Activated T-cell treated with anti-CD3 and anti-CD28 coated beads, Interleukin-2, amount 50 U/mL, for 24 hours (primary cell): ENCODE measurements at places on chromosomes 6 and 20.

DNA sequence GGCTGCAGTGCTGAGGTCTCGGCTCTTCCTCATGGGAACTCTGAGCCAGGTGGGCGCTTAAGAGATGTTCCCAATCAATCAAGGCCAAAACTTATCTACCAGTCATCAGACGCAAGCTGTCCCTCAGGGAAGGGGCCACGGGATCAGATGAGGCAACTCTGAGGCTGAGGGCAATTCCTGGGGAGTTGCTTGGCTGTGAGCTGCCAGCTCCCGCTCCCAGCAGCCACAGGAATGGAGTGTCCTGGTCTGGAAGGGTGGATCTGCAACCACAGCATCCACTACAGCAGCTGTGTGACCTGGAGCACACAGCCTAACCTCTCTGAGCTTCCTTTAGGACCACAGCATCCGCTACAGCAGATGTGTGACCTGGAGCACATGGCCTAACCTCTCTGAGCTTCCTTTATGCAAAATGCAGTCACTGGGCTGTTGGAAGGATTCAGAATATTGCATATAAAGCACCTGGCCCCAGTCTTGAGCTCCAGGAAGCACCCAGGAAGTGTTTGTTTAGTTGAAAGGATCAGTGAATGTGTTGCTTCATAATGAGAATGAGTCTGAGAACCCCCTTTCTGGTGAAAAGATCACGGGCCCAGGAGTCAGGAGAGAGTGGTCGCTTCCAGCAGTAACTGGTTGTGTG is 60.9 kb downstream of the TFAP2C start:
- no peak for DNase-seq

DNA sequence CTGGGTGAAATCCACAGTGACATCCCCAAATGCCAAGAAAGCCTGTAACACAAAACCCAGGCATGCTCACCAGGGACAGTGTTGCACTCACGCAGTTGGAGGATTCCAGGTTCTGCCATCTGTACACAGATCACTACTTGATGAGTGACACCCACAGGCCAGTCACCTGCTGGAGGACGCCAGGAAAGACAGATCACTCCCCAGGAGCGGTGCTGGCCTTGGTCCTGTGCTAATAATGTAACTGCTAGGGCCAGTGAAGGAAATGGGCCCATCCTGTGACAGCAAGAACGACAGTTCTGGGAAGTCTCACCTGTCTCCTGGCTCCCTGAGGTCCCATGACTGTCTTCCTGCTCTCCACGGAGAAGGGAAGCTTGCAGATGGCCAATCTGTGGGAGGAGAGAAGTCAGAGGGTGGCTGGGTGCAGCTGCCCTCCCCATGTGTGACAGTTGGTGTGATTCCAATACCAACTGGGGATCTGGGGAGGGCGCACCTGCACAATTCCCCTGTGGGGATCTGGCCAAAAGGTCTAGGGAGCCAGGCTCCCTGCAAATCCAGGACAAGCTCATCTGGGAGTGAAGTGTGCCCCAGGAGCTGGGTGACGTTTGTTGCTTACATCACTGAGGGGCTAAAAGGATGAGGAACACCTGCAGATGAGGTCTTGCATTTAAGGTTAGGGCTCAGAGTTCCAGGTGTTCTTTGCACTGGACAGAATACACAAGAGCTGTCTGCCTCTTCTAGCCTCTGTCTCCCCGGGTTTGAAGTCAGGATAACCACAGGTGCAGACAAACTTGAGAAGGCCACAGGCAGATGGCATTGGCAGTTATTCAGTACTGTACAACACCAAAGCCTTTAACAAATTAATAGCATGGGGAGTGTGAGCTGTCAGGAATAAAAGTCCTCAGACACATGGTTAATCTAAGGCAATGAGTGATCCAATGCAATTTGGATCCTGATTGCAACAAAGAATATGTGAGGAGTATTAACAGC is 10.3 kb downstream of the ZNF337 start:
- DNase-seq, result no peak

DNA sequence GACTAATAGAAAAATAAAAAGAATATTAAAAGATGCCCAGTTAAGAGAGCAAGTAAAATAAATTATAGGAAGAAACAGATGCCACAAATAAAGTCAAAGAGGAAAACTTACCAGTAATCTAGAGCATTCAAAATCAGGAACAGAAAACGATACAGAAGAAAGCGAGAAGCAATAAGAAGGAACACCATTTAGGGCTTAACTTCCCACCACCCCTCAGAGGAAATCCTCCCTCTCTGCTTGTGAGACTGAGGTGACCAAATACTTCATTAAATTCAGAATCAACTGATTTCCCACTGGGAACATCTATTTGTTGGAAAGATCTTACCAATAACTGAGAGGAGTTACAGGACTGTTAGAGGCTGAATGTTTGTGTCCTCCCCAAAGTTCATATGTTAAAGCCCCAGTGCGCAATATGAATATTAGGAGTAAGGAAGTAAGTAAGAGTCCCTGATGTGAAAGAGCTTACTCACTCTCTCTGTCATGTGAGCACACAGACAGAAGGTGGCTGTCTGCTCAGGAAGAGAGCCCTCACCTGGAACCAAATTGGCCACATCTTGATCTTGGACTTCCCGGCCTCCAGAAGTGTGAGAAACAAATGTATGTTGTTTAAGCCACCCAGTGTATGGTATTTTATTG is 19.5 kb downstream of the KATNA1 start:
- DNase-seq, result no peak

DNA sequence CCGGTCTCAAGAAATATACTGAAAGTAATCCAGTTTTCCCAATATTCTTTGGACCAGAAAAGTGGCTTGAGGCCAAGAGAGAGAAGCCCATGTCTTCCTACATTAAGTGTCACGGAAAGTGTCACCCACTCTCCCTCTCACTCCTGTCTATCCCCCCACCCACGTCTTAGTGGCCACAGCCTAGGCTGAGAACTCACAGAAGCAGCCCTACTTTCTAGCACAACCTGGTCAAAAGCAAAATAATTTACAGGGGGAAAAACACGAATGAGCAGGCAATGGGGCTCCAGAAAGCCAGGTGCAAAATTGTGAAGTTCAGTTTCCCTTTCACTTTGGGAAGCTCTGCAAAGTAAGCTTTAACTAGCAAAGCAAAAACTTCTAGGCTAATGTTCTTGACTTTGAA is 118.0 kb downstream of the OPRM1 start:
- no peak for DNase-seq

- DNase-seq, result no peak
These were observed 26.6 kb downstream of the FRMD1 start for GRCh38 chr6:168052291-168052891.

DNA sequence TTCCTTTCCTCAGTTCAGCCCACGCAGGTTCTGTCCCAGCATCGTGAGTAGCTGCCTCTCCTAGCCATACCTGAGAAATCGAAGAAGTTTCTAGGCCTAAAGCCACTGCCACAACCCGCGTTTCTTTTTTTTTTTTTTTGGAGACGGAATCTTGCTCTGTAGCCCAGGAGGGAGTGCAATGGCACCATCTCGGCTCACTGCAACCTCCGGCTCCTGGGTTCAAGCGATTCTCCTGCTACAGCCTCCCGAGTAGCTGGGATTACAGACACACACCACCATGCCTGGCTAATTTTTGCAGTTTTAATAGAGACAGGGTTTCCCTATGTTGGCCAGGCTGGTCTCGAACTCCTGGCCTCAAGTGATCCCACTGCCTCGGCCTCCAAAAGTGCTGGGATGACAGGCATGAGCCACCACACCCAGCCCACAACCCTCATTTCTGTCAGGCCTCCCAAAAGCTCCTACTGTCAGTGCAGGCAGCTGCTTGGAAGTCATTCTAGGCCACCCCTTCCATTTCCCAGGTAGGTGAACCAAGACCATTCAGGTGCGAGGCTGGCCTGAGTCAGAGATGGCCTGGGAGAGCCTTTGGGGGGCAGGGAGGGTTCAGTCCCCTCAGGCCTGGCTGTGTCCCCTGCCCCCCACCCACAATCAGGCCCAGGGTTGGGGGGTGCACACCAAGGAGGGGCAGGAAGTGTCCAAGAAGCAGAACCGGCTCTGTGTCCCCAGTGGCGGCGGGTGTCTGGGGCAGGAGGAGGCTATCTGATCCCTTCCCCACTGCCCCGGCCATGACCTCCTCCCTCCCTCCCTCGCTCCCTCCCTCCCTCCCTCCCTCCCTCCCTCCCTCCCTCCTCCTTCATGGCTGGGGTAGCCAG is 47.2 kb downstream of the NOL4L start:
- peak; percentile 54 for DNase-seq

GRCh38 chr6:132382630-132383175 is 18.6 kb downstream of the MOXD1 start:
- DNase-seq, result no peak

DNA sequence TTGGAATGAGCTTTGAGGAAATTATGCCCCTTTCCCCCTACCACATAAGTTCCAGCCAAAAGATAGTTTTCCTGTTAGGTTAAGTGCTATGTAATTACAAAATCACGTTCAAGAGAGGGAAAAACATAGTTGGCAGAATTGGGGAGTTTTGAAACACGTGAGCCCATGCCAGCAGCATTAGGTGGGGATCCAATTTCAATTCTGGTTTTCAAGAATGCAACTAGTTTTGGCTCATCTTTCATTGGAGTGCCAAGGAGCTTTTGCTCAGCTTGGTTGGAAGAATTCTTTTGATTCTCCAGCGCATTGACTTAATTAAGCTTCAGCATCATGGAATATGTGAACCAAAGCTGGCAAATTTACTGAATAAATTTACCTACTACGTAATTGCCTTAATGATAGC is 95.9 kb downstream of the SAMD5 start:
- no peak for DNase-seq

DNA sequence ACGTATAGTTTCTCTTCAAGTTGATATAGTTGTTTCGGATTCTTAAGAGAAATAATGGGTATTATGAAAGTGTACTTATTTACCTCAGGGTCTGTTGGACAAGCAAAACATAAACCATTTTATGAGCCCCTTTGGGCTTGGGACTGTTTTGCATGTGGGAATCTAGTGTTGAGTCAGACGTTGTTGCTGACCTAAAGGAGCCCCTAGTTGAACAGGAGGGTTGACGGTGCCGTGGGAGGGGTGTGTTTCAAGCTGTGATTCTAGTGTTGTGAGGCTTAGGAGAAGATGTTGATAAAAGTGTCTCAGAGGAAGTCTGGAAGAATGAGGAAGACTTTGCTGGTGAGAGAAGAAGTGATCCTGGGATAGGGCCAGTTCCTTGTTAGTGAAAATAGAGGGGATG is 140.0 kb downstream of the ARID1B start:
- DNase-seq, result no peak

DNA sequence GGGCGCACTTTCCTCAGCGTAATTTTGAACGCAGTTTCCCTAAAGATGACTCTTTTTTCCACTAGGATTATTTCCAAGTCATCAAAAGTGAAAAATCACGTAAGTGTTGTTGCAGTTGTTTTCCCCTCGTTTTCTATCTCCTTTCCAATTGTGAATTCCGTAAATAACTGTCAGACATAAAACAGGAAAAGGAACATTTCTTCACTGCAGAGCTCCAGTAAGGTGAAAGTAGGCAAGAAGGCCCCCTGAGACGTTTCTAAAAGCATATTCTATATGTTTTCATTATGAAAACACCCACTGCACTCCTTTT is 17.8 kb downstream of the HIVEP2 start:
- DNase-seq, result no peak

GRCh38 chr6:36067374-36068011 is 39.9 kb downstream of the MAPK14 start:
- DNase-seq, result no peak

DNA sequence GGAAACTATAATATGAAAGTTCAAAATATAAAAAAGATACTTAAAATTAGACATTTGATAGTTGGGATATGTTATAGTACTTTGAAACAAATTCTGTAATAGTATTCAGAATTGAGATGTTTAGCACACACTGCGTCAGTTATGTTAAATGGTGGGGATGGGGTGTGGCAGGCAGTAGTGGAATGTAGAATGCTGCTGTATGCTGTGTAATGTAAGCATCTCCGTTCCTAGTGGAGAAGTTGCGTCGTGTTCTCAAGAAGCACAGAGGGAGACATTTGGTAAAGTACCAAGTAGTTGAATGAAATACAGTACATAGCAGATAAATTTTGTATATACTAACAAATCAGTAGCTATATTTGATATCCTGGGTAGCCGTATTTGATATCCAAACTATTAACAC is 192.4 kb downstream of the ZFAND3 start:
- DNase-seq, result no peak

DNA sequence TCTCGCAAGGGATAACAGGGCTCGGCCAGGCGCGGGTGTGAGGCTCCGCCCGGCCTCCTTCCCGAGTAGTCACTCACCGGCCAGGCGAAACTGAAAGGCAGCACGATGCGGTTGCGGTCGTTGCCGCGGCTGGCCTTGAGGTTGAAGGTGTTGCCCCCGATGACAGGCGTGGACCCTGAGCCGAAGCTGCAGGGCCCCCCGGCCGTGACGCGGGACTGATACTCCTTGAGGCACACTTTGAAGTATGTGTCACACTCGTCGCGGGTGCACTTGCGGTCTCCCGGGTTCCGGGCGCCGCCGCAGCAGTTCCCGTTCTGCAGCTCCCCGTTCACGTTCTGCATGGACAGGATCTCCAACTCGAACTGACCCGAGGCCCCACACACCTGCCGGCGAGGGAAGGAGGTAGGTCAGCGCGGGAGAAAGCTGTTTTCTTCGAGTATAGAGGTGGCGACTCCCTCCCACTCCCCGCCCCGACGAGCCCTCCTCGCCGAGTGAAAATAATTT is 1.1 kb downstream of the JAG1 start:
- peak; percentile 66 for DNase-seq

- no peak for DNase-seq
These were observed 24.5 kb downstream of the MAP7 start for GRCh38 chr6:136525586-136526195.

DNA sequence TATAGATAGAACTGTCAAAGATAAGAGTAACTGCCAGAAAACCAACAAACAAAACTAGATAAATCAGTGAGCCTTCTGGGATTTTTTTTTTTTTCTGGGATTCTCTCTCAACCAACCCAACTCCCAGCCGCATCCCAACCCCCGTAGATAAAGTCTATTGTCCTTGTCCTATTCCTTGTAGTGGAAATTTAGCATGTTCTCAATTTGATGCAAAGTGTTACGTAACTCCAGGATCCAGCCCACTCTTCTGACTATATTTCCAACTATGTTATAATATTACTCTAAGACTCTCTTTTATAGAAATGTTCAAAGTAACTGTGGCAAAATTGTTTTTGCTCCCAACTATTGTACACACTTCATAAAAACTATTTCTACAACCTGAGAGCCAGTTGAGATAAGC is 15.4 kb upstream of the CDYL start:
- no peak for DNase-seq

DNA sequence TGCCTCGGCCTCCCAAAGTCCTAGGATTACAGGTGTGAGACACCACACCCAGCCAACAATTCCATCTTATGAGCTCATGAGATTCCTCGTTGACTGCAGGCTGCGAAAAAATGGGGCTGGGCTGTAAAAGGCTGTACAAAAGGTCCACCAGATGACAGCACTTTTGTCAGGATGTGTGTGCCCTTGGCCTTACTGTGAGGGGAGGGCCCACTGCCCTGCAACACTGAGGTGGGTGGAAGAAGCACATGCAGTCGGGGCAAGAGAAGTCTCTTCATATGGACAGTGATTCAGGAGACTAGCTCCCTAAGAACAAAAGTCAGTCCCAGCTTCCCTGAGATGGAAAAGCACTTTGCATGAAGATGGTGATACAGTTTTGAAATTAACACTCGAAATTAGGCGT is 50.5 kb downstream of the KCTD20 start:
- DNase-seq, result no peak
